ENCODE measurements at places on chromosomes 13 and 19.

- no peak for DNase-seq
These were observed 754.0 kb downstream of the DIAPH3 start for GRCh38 chr13:59409634-59410200.

GRCh38 chr13:110444226-110444653 lies 117.3 kb downstream of the RAB20 start:
- DNase-seq, result no peak

DNA sequence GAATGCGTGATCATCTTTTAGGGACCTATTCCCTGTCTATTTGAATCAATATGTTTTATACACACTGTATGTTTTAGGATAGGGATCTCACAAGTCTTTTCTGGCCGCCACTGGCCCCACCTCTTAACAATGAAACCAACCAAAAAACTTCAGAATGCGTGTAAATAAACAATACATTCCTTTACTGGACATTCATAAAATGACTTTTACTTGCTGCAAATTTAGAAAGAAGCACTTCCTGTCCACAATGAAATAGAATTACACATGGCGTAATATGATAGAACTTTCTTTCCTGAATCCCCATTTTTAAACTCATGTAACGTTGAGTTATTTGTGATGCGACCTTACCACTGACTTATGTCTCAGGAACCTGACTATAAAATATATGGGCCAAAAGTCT lies 233.6 kb downstream of the SLITRK6 start:
- no peak for DNase-seq

DNA sequence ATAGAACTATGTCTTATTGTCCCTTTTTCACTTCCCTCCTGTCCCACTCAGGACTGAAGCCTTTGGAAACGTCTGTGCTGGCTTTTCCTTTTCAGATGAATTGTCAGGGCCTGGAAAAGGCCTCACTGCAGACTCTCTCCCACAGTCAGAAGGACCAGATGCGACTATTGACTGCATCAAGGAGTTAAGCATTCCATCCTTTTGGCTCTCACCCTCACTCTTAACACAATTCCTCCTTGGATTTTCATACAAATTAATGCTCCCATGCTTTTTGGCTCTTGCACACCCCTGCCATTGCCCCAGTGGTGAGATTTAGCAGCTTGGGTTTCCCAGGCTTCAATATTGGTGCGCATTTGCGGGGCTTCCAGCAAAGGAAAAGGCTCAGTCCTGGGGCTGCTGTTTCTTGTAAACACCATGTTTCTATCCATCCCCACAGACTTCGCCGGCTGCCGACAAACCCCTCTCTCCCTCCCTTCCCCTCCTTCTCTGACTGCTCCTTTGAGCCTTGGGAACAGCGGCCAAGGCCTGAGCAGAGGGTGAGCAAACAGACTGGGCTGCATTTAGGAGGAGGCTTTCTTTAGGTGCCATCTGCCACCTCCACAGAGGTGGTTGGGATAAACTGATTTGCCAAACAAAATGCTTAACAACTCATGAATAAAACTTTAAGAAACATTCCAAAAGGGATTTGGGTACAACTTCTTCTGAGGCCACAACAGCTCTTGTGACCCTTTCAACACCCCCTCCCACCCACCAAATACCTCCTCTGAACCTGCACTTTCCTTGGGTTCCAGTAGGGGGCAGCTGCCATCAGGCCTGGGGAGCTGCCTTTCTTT lies 48.6 kb upstream of the PCDH8 start:
- DNase-seq, result no peak

GRCh38 chr19:55720801-55721200 lies 17.4 kb downstream of the NLRP9 start:
- no peak for DNase-seq

- DNase-seq, result no peak
These were observed 50.5 kb downstream of the SOX1 start for GRCh38 chr13:112117258-112117954.

DNA sequence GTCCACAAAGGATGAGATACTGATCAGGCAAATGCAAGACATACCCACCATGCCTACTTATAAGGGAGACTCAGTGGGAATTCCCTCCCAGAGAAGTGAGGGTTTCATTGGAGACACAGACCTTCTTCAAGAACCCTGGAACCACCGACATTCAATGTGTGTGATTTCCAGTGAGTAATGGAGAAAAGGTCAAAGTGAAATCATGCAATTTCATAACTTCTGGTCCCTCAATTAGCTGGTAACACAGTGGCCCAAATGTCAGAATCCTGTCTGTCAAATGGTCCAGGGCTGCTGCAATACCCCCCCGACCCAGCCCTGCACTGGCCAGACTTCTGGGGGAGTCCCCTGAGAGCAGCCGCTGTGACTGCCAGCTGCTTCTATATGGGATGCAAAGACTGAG lies 4.7 kb upstream of the METTL21C start:
- no peak for DNase-seq

GRCh38 chr19:47601180-47601904 lies 7.6 kb upstream of the BICRA start:
- no peak for DNase-seq

Measured in NCI-H1417 treated with DMSO at 0.1 percent for 48 hours (cell line).